ENCODE measurements at places on chromosomes 2 and 18.

- DNase-seq = no peak
Measured at GRCh38 chr18:47997338-47997780, 66.9 kb upstream of the SMAD2 start.

DNA sequence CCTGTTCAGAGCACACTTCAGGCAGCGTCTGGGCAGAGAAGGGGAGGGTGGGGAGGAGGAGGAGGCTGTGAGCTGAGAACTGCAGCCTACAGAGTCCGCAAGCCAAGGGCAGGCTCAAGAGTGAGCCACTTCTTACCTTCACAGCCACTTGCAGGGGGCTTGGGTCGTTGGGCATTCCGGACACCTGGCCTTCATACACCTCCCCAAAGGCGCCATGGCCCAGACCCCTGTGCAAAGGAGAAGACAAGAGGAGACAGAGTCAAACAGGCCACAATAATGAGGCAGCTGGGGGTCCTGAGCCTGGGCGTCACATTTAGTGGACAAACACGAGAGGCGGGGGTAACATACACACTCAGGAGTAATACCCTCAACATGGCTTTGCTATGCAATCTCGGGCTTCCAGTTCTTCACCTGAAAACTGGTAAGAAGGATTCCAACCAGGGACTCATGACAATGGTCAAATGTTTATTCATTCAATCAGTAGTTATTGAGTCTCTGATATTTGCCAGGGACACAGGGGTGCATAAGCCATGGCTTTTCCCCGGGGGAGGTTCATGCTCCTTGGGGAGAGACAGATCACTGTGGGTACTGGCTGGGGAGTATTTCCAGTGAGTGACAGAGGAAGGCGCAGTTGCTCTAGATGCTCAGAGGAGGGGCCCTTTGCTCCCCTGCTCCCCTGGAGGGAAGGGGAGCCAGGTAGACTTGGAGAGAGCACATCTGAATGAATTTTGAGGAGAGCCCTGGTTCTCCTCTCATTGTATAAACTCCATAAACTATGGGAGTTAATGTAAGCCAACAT lies 107.4 kb downstream of the CLIP4 start:
- no peak for DNase-seq

GRCh38 chr2:7525746-7526145 lies 608.5 kb downstream of the RNF144A start:
- no peak for DNase-seq

DNA sequence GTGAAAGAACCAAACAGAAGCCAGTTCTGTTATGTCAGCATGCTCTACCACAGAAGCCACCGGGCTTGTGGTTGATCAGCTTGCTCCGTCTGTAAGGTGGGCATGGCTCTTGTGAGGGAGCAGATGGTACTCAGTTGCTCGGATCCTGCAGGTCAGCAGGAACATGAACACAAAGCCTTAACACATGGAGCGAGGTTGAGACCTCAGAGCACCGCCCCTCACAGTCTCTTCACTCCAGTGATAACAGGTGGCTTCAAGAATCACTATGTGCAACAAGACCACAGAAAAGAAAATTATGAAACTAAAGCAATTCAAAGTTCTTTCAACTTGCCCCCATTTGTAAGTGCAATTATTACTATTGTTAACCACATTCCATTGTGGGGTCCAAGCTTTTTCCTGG lies 72.1 kb downstream of the OSBPL6 start:
- no peak for DNase-seq

- DNase-seq = no peak
Measured at GRCh38 chr2:218435003-218435982, 16.4 kb downstream of the VIL1 start.
